Cortex of kidney (tissue), 1 donor: ENCODE measurements at places on chromosomes 2 and 18.

- no peak for DNase-seq
These were observed 8.6 kb upstream of the CNDP1 start for GRCh38 chr18:74525741-74526140.

GRCh38 chr18:48412339-48412929 lies 3.3 kb upstream of the ZBTB7C start:
- DNase-seq, result no peak

- DNase-seq, result no peak
These were observed 16.5 kb downstream of the CPLX4 start for GRCh38 chr18:59301929-59302328.

DNA sequence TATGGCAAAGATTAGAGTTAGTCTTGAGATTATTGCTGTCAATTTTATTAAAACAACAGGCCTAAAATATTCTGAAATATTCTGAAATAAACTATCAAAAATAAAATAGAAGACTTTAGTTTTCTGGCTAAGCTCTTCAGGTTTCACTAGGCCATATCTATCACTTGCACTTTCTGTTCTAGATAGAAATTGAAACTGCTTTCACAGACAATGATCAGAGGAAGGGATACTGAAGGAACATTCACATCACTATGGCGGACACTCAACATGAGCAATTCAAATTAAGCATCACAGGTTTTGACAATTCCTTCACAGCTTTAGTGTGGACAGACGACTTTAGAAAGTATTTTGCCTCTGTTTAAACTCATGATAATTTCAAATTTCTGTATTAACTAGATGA lies 586.4 kb upstream of the REG3G start:
- no peak for DNase-seq

GRCh38 chr2:204321027-204321800 lies 224.1 kb upstream of the PARD3B start:
- no peak for DNase-seq

DNA sequence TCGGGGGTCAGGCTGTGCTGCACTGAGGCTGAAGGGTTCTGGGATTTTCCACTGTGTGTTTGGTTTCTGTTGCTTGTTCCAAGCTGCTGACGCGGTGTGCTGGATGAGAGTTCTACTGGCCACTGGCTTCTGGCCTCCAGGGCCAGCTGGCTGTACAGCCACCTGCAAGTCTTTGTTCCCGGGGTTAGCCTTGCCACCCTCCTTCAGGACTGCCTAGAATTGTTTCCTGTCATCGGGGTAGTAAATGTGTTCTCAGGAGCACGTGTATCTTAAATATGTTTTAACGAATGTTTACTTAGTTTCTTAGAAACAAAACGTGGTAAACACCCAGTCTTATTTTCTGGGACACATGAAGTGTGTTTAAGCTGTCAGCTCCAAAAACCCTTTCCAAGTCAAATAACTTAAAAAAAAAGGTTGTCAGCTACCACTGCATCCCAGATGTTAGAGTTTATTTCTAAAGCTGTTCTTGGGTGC lies 231.2 kb downstream of the AGAP1 start:
- no peak for DNase-seq

DNA sequence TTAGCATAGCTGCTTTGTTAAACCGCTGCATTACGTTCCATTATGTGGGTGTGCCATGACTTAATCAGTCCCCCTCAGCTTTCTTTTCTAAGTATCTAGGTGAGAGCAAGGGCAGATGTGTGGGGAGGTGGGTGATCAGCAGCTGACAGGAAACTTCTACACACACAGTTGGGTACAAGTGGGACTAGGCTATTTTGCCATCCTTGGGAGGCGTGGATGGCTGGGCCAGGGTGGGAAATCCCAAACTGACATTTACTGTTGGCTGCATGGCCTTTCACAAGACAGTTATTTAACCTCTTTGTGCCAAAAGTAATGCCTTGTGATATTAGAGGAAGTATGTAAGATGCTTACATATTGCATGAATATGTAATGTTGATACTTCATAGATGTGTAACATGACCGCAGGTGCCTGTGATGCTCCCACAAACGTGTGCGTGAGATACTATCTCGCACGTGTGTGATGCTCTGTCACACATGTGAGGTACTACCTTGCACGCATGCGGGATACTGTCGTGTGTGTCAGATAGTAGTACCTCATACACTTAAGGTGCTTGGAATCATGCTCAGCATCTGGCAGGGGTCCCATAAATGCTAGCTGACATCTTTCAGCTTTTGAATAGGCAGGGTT lies 314.5 kb downstream of the PRKCE start:
- DNase-seq, result no peak

GRCh38 chr2:217160103-217160743 lies 300.4 kb upstream of the TNP1 start:
- DNase-seq, result no peak

GRCh38 chr2:171807831-171808393 lies 86.1 kb downstream of the SLC25A12 start:
- DNase-seq, result no peak

DNA sequence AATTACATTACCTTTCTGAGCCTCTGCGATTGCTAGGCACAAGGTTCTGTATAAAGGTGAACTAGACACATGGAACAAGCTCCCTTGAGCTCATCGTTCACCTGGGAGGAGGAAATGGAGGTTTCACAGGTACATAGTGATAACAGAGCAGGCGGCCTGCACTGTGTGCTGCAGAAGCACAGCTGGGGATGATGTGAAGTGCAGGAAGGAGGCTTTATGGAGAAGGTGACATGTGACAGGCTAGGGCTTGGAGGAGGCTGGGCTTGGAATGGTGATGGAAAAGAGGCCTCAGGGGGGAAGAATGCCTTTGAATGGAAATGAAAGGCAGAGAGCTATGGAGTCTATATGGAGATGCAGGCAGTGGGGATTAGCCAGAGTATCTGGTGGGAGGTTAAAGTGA lies 22.9 kb downstream of the MARCHF4 start:
- no peak for DNase-seq

DNA sequence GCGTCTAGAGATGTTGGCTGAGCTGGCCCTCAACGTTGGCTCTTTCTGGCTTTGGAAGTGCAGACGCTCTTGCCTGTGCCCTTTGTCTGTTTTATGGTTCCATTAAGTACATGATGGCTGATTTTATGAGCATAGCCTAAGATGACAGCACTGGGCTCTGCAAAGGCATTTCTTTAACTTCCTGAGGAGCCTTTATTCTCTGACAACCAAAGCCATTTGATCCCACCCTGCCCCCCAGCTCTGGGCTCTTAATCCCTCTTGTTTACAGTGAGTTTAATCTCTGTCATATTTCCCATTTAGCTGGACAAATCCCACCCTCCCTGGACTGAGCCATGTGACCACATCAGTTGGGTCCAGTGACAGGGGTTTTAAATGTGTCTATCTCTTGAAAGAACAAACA lies 195.9 kb downstream of the ACKR3 start:
- no peak for DNase-seq

DNA sequence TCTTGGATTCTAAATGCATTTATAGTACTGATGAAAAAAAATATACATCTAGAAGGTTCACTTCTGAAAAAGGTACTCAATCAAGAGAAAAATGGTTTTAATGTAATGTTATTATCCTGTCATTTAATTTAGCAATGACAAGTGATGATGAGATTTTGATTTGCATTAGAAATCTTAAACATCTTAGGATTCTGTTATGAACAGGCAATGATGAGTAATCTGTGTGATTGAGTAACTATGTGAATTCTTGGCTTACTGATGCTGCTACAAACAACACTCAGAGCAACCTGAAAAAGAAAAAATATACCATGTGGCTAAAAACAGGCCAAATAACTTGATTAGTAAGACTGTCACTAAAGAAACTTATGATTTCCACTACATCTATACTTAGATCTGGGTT lies 30.1 kb downstream of the RBKS start:
- DNase-seq, result no peak

- no peak for DNase-seq
These were observed 304.4 kb downstream of the GALR1 start for GRCh38 chr18:77554061-77554460.

DNA sequence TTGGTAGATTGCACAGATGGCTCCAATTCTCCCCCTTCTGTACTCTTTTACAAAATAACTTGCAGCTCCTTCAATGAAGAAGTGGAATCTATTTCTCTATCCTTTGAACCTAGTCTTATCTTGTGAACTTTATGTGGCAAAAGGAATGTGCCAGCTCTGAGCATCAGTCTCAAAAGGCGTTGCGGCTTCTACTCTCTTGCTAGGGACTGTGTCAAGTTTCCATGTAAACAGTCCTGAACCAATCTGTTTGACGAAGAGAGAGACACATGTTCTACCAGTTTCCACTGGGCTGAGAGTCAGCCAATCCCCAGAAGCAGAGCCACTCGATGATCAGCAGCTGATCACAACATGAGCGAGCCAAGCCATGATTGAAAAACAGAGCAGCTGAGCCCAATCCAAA lies 439.7 kb upstream of the SETBP1 start:
- DNase-seq, result no peak

DNA sequence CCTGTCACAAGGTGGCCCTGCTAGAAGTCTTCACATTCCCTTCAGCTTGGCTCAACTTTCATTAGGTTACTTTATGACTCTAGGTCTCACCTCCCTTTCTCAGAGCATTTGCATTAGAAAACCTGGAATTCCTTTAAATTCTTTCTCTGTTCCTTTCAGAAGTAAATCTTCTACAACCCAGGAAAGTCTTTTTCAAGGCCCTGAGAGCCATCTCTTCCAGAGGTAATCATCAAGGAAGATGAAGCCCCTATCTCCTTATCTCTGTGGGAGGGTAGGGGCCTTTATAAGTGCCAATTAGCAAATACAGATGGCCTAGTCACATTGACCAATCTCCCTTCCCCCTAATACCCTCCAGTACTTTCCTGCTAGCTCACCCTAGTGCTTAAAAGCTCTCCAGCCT lies 848.0 kb upstream of the FAM98A start:
- no peak for DNase-seq

- DNase-seq, result no peak
These were observed 2.1 kb downstream of the ASTL start for GRCh38 chr2:96136129-96136720.

- DNase-seq, result no peak
These were observed 515.8 kb downstream of the GALR1 start for GRCh38 chr18:77765468-77765867.

DNA sequence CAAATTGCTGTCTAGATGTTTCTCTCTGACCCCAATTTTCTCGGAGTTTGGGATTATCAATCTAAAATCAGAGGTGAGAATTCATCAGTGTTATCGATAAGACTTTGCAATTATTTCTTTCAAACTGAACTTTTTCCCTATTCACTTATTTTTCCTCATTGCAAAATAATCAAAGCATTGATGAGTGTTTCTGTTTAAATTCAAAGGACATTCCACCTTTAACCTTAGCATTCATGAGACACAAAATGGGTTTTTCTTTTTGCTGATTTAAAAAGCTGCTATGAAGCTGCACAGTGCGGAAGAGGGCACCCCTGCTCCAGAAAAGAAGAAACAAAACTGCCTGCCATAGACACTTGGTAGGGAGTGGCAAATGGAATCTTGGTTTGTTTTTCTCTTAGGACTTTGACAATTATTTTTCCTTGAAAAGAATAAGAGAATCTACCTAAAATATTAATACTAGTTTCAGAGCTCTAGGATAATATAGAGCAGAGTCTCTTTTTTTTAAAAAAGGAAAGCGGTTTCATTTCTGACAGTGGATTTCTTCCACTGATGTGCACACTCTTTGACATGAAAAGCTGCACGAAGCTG lies 203.4 kb downstream of the TGIF1 start:
- no peak for DNase-seq

- no peak for DNase-seq
These were observed 297.3 kb downstream of the MTX2 start for GRCh38 chr2:176566496-176566895.

GRCh38 chr18:23994361-23994902 lies 20.1 kb upstream of the TTC39C start:
- no peak for DNase-seq

GRCh38 chr2:200523158-200523557 lies 2.8 kb upstream of the SGO2 start:
- no peak for DNase-seq

DNA sequence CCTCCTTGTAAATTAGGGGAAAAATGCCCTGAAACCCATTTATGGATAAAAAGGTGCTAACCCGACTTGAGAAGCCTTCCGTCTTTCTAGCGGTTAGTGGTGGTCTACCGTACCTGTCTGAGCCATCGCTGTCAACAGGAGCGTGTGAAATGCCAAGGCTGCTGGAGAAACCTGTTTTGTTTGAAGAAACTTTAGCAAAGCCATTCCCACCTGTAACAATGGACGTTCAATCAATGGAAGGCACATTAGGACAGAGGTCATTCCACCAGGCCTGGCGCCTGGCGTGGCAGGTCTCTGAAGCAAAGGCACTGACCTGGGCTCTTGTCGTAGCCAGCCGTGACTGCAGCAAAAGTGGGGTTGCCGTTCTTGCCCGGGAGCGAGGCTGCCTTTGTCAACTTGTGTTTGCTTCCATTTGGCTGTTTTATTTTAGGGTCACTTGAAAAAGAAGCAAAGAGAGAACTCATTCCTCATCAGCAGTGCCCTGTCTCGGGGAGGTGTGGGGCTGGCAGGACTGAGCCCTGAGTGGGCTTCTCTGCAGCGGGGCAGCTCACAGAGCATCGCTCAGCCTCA lies 47.2 kb downstream of the ZAP70 start:
- DNase-seq, result no peak

DNA sequence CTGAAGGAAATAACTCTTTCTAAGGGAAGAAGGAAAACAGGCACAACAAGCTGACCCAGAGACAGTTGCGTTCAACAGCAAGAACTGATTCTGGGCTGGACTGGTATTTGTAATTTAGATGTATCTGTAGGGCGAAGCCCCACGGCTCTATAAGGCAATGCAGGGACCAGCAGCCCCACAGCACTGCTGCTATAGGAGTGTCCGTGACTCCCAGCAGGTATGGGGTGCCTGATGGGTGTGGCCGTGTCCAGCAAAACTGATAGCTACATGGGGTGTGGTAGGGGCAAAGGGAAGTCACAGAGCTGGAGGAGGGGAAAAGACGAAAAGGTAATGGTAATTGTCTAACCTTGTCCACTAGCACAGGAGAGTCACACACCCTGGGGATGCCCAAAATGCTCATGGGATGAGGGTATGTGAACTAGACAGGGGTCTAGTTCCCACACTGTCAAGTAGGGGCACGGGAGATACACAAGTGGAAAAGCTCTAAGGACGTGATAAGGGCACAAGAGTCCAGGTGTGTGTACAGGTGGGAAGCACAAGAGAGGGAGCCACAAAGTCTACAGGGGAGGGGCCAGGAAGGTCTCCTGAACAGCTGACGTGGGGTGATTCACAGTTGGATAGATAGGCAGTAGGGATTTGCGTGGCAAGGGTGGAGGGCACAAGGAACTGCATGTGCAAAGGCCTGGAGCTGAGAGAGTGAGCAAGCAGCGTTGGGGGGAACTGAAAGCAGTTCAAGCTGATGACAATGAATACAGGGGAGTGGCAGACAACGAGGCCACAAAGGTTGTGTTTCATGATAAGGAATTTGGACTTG lies 48.5 kb upstream of the ASPRV1 start:
- no peak for DNase-seq

GRCh38 chr2:60604486-60605064 lies 51.1 kb upstream of the BCL11A start:
- no peak for DNase-seq

- DNase-seq, result no peak
These were observed 1.2 kb downstream of the RTKN start for GRCh38 chr2:74440378-74441169.

GRCh38 chr2:16104315-16104948 lies 164.1 kb downstream of the MYCN start:
- no peak for DNase-seq
